Upper lobe of right lung (tissue), 1 donor: ENCODE measurements at places on chromosomes 1 and 21. TPM values are rescaled to one million over a fixed set of nuclear protein-coding genes. Genes with fewer than 3 reads are reported as not detected.

GRCh38 chr1:30679201-30679975 is 44.0 kb downstream of the MATN1 start:
- no peaks in the 10 kb centered on the region for H3K4me1 ChIP-seq
- peaks cover 32% of the 10 kb centered on the region for H3K27me3 ChIP-seq
- H3K36me3 ChIP-seq: no peaks in the 10 kb centered on the region
- no peak overlapping the region for H3K27ac ChIP-seq
- DNase-seq: peak; percentile 35
- no peak overlapping the region for H3K4me3 ChIP-seq

DNA sequence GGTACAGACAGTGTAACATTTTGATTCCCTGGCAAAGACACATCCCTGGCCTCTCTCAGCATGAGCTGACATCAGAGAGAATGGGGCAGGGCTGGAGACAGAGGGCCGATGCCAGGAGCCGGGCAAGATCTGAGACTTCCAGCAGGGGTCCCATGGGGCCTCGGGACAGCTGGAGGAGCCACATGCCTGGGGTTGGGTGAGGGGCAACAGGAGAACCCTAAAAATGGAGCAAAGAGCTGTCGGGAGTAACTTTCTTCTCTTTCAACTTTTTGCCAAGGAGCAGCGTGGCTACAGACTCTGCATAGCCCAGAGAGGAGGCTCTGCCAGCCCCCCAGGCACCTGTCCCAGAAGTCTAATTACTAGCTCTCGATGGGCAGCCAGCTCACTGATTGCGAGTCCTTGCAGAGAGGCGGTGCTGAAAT is 130.8 kb downstream of the LACTBL1 start:
- no peaks in the 10 kb centered on the region for H3K36me3 ChIP-seq
- no peak for DNase-seq
- no peaks in the 10 kb centered on the region for H3K27me3 ChIP-seq

GRCh38 chr1:182549346-182549745 is 39.7 kb downstream of the RNASEL start:
- no peak overlapping the region for H3K4me3 ChIP-seq
- no peak for DNase-seq
- no peaks in the 10 kb centered on the region for H3K36me3 ChIP-seq

DNA sequence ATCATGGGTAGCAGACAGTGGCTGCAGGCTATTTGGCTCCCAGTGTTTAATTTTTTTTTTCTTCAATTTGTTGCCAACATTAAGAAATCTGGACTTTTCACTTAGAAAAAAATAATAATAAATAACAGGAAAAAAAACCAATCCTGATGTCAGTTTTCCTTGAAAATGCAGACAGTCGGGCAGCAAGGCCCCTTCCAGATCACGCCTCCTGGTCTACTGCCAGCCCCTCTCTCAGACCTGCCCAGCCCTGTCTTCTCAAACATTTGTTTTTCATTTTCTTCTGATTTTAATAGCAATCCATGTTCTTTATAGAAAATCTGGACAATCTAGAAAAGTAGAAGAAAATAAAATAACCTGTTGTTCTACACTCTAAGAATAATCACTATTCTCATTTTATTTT is 15.5 kb downstream of the IFNGR2 start:
- no peaks in the 10 kb centered on the region for H3K27me3 ChIP-seq
- H3K36me3 ChIP-seq: peaks cover 79% of the 10 kb centered on the region
- H3K27ac ChIP-seq: peak overlapping the region; percentile 3
- H3K4me1 ChIP-seq: peaks cover 17% of the 10 kb centered on the region
- no peak overlapping the region for H3K4me3 ChIP-seq
- no peak for DNase-seq

DNA sequence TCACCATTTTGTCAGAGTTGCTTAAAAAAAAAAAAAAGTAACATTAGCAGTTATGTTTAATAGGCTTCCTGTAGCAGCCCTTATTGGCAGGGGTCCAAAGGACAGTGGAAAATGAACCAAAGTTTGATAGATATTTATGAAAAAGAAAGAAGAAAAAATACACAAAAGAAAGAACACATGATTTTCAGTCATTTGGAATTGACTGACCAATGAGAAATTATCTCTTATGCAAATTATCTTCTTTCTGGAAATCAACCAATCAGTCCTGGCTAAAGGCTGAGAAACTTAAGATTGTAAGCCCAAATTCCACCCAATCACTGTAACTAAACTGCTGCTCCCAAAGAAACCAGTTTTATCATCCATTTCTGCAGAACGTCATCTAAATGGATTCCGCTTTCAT is 282.4 kb downstream of the TM2D1 start:
- H3K27me3 ChIP-seq: no peaks in the 10 kb centered on the region
- DNase-seq: no peak
- H3K27ac ChIP-seq: no peak overlapping the region
- H3K4me1 ChIP-seq: peaks cover 16% of the 10 kb centered on the region
- no peak overlapping the region for H3K4me3 ChIP-seq

- H3K36me3 ChIP-seq: no peaks in the 10 kb centered on the region
- no peaks in the 10 kb centered on the region for H3K27me3 ChIP-seq
- H3K4me1 ChIP-seq: peaks cover 54% of the 10 kb centered on the region
- H3K27ac ChIP-seq: peak overlapping the region; percentile 78
Measured at GRCh38 chr1:58883888-58884482, 100.1 kb upstream of the JUN start.

DNA sequence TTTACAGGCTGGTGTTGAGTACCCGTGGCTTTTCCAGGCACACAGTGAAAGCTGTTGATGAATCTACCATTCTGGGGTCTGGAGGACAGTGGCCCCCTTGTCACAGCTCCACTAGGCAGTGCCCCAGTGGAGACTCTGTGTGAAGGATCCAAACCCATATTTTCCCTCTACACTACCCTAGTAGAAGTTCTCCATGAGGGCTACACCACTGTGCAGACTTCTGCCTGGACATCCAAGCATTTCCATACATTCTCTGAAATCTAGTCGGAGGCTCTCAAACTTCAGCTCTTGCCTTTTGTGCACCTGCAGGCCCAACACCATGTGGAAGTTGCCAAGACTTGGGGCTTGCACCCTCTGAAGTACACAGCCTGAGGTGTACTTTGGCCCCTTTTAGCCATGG is 227.8 kb downstream of the BACH1 start:
- no peaks in the 10 kb centered on the region for H3K36me3 ChIP-seq
- H3K27me3 ChIP-seq: no peaks in the 10 kb centered on the region
- H3K4me1 ChIP-seq: no peaks in the 10 kb centered on the region
- H3K4me3 ChIP-seq: no peak overlapping the region
- no peak for DNase-seq

DNA sequence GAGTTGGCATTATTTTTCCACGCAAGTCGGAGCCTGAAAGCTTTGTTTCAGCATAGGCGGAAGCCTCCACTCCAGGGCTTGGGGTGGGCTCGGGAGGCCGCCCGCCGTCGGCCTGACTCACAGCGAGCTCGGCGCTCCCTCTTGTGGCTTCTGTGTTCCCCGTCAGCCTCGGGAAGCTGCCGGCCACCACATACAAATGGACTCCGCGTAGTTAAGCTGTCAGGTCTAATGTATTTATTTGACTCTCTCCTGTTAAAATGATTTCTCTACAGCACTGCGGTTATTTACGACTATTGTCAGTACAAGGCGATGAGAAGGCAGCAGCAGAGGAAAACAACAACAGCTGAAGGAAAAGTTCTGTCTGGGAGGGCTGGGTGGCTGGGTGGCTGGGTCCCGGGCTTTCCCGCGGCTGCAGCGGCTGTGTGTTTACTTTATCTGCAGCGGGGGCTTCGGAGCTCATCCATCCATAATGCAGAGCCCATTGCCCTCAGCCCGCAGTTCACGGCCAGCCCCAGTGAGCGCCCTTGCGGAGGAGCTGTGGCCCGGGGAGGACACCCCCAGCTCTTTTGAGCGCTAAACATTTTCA is 375.7 kb upstream of the CAMK1G start:
- no peaks in the 10 kb centered on the region for H3K36me3 ChIP-seq
- H3K4me1 ChIP-seq: peaks cover 12% of the 10 kb centered on the region
- no peak overlapping the region for H3K27ac ChIP-seq
- DNase-seq: peak; percentile 73

DNA sequence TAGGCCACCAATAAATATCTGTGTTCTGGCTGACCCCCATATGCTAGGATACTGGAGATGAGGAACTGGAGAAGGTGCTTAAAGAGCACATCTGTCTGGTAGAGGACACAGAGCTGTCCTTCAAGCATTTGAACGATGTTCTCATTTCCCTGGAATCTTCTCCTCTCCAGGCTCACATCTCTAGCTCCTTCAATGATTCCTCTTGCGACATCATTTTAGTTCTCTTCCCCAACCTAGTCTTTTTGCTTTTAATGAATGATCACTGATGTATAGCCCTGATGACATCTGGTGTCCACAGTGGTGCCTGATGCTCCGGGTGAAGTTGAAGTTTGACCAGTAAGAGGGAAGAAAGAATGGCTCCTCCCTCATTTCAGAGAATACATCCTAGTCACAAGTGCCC is 80.8 kb upstream of the UBE2U start:
- no peak overlapping the region for H3K27ac ChIP-seq
- no peaks in the 10 kb centered on the region for H3K27me3 ChIP-seq
- DNase-seq: no peak
- no peak overlapping the region for H3K4me3 ChIP-seq

DNA sequence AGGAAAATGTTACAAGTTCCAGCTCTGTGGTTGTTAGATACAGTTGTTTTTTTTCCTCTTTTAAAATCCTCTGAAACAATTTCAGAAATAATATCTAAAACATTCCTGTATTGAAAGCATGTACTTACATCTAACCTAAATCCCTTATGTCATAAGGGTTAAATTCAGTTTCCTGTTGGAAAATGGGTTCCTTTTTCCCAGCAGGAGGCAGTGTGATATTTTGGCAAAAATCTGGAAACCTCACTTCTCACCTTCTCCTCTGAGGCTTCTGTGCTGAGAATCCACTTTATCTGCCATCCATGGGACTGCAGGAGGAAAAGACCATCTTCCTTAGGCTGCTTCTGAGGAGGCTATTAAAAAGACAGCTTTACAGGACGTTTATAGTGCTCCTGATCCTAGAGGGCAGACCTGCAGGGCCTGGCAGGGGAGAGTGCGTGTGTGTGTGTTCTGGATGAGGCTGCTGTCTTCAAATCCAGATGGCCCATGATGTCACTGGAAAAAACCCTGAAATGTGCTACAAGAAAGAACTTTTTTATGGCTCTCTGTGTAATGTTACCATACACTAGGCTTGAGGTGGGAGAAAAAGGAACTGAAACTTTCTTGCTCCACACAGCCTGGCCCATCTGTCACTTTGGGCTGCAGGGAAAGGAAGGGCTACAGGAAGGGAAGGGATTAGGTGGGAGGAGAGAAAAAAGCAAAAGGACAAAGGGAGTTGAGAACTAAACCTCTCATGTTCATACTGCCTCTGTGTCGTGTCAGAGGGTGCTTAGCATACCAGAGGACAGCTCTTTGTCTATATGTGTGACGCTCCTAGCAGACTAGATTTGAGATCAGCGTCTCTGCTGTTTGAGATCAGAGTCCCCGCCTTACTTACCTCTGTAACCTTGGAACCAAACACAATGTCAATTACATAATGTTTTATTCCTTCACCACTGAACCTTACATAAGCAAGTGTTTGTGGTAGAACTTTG is 379.2 kb upstream of the SPAG17 start:
- no peaks in the 10 kb centered on the region for H3K4me1 ChIP-seq
- no peak overlapping the region for H3K4me3 ChIP-seq
- H3K27me3 ChIP-seq: no peaks in the 10 kb centered on the region
- H3K27ac ChIP-seq: no peak overlapping the region
- no peaks in the 10 kb centered on the region for H3K36me3 ChIP-seq
- DNase-seq: no peak

Gene C1QC
- total RNA-seq: 353 TPM

Gene NTMT2
- total RNA-seq: not detected

Gene GUCA2A
- not detected for total RNA-seq

Gene BACE2
- 20.9 TPM for total RNA-seq

Gene TBCE
- 27.2 TPM for total RNA-seq
